Activated T-helper 2 cell treated with anti-CD3 and anti-CD28 coated beads, Interferon-gamma antibody, Interleukin-2, Interleukin-4, amounts not matched to agents 10 μg/mL and 5 μg/mL and 100 μg/mL, durations not matched to agents 14 hours and 24 hours and 36 hours (primary cell): ENCODE measurements at places on chromosomes 7 and 10. TPM values are rescaled to one million over a fixed set of nuclear protein-coding genes. Genes with fewer than 3 reads are reported as not detected.

Gene NEUROD6
- total RNA-seq, result not detected in 2 replicates

Gene OR6B1
- not detected in 2 replicates for total RNA-seq

Gene PAOX
- total RNA-seq, result 11.9 and 13.2 TPM in 2 replicates

Gene ZNF212
- total RNA-seq, result 18.4 and 20.1 TPM in 2 replicates

Gene THSD7A
- total RNA-seq, result not detected in 2 replicates

Gene TLL2
- 0.09 TPM in 1 of 2 replicates, not detected in the other for total RNA-seq

Gene UPK3BL2
- 15.1 and 18.1 TPM in 2 replicates for total RNA-seq

Gene PODXL
- total RNA-seq, result 0.68 and 0.76 TPM in 2 replicates

Gene OR13A1
- total RNA-seq, result not detected in 2 replicates

Gene GTF2IRD1
- total RNA-seq, result 2.9 and 3.1 TPM in 2 replicates

Gene CNNM1
- 0.21 and 0.28 TPM in 2 replicates for total RNA-seq

Gene PARD3
- 1.4 and 2.0 TPM in 2 replicates for total RNA-seq

Gene SEMA3E
- total RNA-seq, result not detected in 2 replicates

Gene DUSP5
- 84.3 and 86.2 TPM in 2 replicates for total RNA-seq

Gene EMX2
- not detected in 2 replicates for total RNA-seq

Gene KCNIP2
- 3.2 TPM in 2 replicates for total RNA-seq

Gene CLDN4
- total RNA-seq, result not detected in 2 replicates

Gene CALML5
- total RNA-seq, result not detected in 2 replicates

Gene NPY4R2
- not detected in 2 replicates for total RNA-seq

Gene MYO1G
- 442 and 450 TPM in 2 replicates for total RNA-seq

Gene XPNPEP1
- total RNA-seq, result 79.4 and 88.2 TPM in 2 replicates

Gene HYAL4
- not detected in 2 replicates for total RNA-seq

Gene SPDYE2
- not detected in 2 replicates for total RNA-seq

Gene HMX3
- total RNA-seq, result not detected in 2 replicates

Gene ARL4A
- 13.8 and 14.8 TPM in 2 replicates for total RNA-seq

Gene KLF14
- not detected in 2 replicates for total RNA-seq

Gene FAM20C
- 0.74 and 1.3 TPM in 2 replicates for total RNA-seq

Gene ZNF425
- total RNA-seq, result 0.39 and 1.0 TPM in 2 replicates

Gene WIPF3
- not detected in 2 replicates for total RNA-seq

Gene MMP21
- 0.11 TPM in 2 replicates for total RNA-seq

Gene TSPAN33
- 5.5 and 5.6 TPM in 2 replicates for total RNA-seq

Gene GPR15LG
- not detected in 2 replicates for total RNA-seq

Gene SCART1
- total RNA-seq, result 1.3 and 1.4 TPM in 2 replicates

Gene RAPGEF5
- 0.67 and 0.82 TPM in 2 replicates for total RNA-seq

Gene CHAT
- total RNA-seq, result 2.2 and 2.5 TPM in 2 replicates

Gene SLC26A5
- total RNA-seq, result 0.07 TPM in 1 of 2 replicates, not detected in the other

Gene MEPCE
- 50.9 and 51.0 TPM in 2 replicates for total RNA-seq

Gene FIS1
- 121 and 132 TPM in 2 replicates for total RNA-seq

Gene IL2RA
- 1,777 and 1,808 TPM in 2 replicates for total RNA-seq

Gene ANKRD26
- total RNA-seq, result 5.5 and 6.5 TPM in 2 replicates

Gene HOGA1
- not detected in 2 replicates for total RNA-seq

Gene MKX
- total RNA-seq, result not detected in 2 replicates

Gene AEBP1
- total RNA-seq, result 36.4 and 38.7 TPM in 2 replicates

Gene ADAM22
- total RNA-seq, result 3.7 and 4.0 TPM in 2 replicates

Gene PDK4
- total RNA-seq, result not detected in 2 replicates

Gene LRRN3
- total RNA-seq, result 28.0 and 29.4 TPM in 2 replicates

Gene PLCE1
- total RNA-seq, result 0.02 TPM in 2 replicates
